T follicular helper cell (primary cell): ENCODE measurements at places on chromosomes 3 and 15.

DNA sequence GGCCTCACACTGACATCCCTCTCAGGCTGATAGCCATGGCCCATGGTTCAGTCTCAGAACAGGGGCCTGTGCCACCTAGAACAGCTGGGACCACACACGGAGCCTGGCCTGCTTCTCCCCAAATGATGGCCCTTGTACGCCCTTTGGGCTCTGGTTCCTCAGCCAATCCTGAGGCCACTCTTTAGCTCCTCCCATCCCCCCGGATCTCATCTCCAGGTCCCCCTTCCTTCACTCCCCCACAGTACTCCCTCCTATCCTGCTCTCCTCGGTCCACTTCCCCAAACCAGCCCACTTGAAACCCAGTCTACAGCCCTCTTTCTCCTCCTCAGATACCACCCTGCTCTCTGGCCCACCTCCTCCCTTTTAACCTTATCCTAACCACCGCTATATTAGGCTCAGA, 17.8 kb upstream of the ZFYVE19 start:
- DNase-seq = no peak

GRCh38 chr15:77584201-77584600, 48.5 kb downstream of the LINGO1 start:
- DNase-seq = no peak

GRCh38 chr3:5466065-5466464, 278.6 kb downstream of the EDEM1 start:
- no peak for DNase-seq

DNA sequence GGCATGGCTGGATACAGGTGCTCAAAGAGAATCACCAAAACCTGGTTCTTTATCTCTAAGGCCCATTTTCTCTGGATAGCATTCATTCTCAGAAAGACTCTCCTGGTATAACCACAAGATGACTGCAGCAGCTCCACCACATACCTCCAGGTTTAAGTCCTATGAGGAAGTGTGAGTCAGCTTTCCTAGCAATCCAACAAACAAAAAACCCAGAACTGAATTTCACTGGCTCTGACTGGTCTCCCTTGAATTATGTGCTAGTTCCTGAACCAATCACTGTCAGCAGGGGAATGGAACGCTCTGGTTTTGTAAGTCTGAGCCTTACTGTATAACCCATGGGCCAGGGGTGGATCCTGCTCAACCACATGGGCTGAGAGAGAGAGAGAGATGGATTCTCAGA, 27.2 kb downstream of the MRPL46 start:
- no peak for DNase-seq

DNA sequence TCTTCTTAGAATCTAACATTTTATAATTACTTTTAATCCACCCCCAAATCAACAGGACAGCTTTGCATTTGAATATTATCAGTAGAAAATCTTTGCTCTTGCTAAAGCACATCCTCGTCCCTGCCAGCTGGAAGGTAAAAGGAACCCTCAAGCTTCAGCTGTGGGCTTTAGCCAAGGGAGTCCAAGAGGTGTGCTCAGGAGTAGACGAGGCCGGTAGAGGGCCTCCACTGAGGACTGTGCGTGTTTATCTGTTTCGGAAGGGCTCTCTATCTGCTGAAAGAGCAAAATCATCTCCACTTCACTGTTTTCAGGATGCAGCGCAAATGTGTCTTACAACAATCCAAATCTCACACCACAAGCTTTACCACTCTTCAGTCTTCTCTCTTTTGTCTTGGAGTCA, 257.4 kb upstream of the IL12A start:
- DNase-seq = no peak

DNA sequence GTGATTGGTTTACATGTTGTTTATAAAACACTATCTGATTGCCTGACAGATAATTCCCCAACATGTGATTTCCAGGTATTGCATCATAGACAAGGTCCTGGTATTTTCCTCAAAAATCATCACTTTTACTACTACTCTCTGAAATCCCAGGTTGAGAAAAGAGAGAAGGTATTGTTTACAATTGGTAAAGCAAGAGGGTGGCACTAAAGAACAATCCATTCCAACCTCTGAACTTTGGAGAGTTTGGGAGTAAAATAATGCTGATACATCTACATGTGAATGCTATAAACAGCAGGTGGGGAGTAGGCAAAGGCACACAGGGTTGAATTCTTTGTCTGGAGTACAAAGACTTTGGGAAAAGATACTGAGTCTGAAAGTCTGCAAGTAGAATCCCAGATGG, 134.2 kb downstream of the WDR72 start:
- DNase-seq = no peak

GRCh38 chr15:31934821-31935220, 95.5 kb upstream of the CHRNA7 start:
- DNase-seq = no peak

GRCh38 chr3:184683900-184684560, 27.8 kb downstream of the MAGEF1 start:
- no peak for DNase-seq

GRCh38 chr15:73328149-73328820, 40.5 kb downstream of the HCN4 start:
- no peak for DNase-seq
